ENCODE measurements at places on chromosomes 1 and 21.

- DNase-seq, result no peak
Measured at GRCh38 chr1:211210052-211210451, 49.1 kb upstream of the RCOR3 start.

DNA sequence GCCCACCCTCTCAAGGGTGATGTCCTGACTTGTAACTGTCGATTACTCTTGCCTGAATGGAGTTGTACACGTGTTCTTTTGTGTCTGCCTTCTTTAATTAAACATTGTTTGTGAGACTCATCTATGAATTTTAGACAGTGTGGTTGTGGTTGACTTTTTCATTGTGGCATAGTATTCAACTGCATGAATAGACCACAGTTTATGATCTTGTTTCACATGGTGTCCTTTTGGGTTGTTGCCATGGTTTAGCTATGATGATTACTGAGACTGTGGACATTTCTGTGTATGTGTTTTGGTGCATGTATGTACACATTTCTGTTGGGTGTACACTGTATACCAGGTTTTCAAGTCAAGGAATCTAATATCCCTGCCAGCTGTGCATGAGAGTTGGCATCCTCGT lies 30.1 kb downstream of the PRMT2 start:
- no peak for DNase-seq

- no peak for DNase-seq
Measured at GRCh38 chr1:2641381-2642130, 8.7 kb upstream of the MMEL1 start.

- no peak for DNase-seq
Measured at GRCh38 chr1:216168546-216168945, 254.7 kb downstream of the USH2A start.

GRCh38 chr1:18020021-18020817 lies 87.4 kb upstream of the IGSF21 start:
- no peak for DNase-seq

DNA sequence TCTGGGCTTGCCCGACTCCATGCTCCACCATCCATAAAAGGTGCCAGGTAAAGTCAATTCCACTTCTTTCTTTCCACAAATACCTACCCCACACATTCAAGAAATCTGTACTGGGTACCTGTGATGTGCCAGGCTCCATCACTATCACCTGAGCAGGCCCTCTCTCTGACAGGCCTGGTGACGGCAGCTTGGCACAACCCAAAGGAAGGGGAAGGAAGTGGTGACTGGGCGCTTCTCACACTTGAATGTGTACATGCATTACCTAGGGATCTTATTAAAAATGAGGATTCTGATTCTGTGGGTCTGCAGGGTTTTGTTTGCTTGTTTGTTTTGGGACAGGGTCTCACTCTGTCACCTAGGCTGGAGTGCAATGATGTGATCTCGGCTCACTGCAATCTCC lies 7.5 kb downstream of the HTR1D start:
- DNase-seq, result no peak

DNA sequence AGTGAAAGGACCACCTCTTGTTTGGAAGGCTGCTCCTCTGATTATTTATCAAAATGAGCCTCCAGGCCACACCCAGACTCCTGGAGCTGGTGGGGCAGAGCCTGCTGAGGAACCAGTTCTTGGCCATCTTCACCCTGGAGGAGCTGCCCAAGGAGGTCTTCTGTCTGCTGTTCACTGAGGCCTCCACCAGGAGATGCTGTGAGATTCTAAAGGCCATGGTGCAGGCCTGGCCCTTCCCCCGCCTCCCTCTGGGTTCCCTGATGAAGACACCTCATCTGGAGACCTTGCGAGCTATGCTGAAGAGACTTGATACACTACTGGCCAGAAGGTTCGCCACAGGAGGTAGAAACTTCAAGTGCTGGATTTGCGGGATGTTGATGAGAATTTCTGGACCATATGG lies 61.7 kb upstream of the GJA8 start:
- no peak for DNase-seq

- peak; percentile 3 for DNase-seq
Measured at GRCh38 chr1:186715887-186716809, 35.9 kb upstream of the PTGS2 start.

DNA sequence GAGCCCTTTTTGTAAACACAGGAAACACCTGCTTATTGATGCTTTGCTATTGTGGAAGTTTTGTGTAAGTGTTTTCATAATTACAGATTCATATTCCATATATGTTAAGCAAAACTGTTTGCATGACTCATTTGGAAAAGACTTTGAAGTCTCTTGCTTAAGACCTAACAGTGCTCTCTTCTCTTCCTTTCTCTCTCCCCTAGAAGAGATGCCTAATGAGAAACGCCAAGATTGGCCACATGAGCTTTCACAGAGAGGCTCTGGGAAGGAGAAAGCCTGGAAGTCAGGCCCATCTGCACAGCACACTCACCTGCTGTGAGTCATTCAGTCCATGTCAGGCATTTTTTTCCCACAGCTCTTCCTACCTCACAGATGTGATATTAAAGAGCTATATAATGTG lies 101.6 kb upstream of the PALMD start:
- no peak for DNase-seq

GRCh38 chr1:170634293-170634692 lies 29.6 kb upstream of the PRRX1 start:
- DNase-seq, result peak; percentile 70

DNA sequence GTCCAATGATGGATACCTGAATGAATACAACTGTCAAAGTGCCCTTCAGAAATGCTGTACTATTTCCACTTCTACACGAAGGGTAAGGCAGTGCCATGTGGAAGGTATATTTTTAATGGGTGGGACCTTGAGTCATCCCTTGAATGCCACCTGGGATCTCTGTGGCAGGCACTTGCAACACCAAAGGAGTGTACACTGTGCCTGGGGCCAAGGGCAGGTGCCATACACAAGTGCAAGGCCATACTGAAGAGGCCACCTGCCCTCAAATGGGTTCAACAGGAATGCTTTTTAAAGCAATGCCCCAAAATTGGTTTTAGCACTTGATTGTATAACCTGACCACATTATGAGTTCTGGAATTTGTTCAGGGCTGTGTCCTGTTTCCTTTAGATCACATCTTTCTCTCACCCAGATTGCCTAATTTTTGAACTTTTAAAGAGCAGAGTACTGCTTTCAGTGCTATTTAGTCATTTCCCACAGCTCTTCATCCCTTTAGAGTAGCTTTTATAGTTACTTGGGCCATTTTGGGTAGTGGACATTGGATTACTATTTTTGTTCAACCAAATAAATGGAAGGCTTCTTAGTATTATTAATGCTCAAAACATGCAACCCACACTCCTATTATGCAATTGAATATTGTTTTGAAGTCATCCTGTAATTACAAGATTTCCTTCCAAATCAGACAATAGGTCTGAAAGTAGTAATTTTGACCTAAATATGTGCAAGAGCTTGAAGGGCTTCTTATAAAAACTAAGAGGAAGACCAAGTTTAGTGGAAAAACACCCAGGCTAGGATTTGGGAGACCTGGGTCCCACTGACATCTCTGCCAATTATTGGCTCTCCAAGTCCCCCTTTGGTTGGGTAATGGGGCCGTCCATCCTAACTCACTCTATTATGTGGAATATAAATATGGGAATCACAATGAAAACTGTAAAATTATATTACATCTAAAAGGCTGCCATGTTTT lies 57.2 kb downstream of the LEPR start:
- DNase-seq, result peak; percentile 27

- DNase-seq, result no peak
Measured at GRCh38 chr1:8151647-8152046, 125.5 kb upstream of the ERRFI1 start.

DNA sequence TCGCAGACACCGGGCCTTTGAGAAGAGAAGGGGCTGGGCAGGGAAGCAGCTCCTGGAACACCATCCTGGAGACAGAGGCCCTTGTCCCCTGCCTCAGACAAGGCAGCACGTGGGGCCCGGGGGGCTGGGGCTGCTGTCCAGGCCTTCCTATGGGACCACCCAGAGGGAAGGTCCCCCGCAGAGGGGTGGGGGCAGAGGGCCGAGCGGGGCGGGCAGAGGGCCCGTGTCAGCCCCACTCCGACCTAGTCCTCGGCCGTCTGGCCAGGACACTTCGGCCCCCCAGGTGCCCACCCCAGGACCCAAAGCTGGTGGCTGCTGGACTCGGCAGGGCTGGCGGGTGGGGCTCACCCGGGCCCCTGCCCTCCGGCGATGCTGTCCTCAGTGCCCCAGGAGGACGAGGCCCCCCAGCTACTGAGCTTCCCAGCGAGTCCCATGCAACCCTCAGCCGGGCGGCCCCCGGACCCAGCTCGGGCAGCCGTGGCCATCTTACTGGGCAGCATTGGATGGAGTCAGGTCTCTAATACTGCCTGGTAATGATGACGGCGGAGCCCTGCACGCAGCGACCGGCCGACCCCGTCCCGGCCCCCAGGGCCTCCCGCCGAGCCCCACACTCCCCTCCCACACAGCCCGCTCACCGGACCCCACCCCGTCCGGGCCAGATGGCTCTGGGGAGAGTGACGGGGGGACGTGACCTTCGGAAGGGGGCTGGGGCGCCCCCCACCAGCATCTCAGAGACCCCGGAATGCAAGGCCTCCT lies 6.9 kb upstream of the TTLL10 start:
- no peak for DNase-seq

GRCh38 chr21:40647706-40648105 lies 199.3 kb downstream of the DSCAM start:
- no peak for DNase-seq

DNA sequence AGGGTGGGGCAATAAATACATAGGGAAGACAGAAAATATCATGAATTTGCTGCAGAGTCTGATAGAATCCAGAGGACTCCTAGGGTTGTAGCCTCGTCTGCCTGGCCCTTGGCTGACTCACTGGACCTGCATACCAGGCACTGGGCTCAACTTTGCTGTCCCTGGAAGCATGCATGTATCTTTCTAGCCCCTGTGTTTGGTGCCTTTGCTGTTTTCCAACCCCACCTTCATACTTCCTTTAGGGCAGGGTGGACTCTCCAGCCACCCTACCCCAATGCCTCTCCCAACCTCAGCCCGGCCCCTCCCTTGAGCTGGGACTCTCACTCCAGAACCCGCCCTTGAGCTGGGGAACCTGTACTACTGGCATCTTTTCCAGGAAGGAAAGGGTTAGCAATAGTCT lies 1.2 kb downstream of the RAB25 start:
- DNase-seq, result no peak

- no peak for DNase-seq
Measured at GRCh38 chr1:155141749-155142148, 1.4 kb upstream of the DPM3 start.

DNA sequence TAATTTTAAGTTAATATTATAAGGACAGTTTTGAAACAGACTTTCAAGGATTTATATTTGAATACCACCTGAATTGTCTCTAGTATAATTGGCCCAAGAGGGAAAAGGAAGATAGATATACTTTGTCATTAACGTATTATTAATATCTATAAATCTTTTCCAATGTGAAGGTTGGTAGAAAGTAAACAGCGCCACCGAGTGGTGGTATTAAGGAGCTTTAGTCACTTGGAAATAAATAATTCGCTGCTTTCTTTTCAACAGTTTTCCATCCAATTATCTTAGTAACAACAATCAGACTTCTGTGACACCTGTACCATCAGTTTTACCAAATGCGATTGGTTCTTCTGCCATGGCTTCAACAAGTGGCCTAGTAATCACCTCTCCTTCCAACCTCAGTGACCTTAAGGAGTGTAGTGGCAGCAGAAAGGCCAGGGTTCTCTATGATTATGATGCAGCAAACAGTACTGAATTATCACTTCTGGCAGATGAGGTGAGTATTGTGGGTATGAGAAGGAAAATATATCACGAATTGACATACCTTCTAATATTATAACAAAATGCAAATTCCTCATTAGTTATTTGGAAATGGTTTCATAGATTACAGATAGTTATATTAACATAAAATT lies 37.7 kb downstream of the SH3GLB1 start:
- DNase-seq, result no peak

DNA sequence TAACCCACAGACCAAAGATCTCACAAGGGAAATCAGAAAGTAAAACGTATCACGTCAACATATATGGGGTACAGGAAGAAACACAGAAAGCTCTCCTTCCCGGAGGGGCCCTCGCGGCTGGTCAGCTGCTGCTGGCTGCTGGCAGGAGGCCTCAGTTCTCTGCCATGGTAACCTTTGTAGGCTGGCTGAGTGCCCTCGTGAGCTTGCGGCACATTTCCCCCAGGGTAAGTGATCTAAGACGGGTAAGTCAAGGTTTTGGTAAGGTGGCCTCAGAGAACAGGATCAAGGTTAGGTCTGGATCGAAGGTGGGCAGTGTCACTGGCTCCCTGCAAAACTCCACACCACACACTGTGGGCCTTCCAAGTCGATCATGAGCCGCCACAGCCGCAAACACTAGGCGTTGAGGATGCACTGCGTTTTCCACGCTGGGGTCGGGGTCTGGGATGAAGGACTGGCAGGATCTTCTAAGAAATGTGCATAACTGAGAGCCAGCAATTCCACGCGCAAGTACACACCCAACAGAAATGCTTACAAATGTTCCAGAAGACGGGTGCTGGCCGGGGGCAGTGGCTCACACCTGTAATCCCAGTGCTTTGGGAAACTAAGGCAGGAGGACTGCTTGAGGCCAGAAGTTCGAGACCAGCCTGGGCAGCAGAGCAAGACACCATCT lies 33.9 kb downstream of the WDR4 start:
- no peak for DNase-seq

DNA sequence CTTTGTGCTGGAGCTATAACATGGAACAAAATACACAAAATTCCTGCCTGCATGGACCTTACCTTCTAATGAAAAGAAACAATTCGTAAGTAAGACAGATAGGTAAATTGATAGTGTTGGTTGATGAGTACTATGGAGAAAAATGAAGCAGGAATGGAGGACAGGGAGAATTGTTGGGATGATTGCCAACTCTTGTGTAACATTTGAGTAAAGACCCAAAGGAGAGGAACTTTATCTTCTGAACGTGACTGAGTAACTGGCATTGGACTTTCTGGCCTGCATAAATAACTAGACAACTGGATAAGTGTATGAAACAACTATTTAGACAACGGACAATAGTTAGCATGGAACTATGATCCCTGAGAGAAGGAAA lies 6.8 kb upstream of the EFCAB14 start:
- no peak for DNase-seq

DNA sequence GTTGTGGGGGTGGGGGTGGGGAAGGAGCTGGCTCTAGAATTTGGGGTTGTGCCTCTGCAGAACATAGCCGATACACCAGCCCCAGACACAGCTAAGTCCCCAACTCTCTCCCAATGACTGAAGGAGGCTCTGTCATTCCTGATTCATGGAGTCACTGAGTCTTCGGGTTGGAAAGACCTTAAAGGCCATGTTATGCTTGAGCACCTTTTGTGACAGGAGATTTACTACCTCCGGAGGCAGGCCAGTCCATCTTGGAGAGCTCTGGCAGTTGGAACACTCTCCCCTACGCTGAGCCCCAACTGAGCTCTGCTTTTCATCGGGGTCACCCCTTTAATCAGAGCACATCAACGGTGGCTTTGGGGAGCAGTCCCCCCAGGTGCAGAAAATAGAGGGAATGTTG lies 284.4 kb upstream of the GJB5 start:
- no peak for DNase-seq

DNA sequence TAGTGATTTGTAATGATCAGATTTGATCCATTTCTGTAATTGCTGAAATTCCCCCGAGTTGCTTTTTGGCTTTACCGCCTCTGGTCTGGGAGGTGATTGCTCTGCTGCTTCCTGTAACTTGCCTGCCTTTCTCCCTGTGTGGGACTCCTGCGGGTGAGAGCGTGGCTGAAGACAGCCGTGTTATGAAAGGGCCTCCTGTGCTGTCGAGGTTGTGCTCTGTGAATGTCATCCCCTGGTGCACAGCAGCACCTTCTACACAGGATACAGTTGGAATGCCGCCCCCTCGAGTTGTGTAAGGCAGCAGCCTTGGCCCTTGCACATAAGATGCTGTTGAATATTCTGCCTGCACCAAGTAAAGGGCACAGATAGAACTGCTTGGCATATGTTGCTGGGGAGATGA lies 5.9 kb downstream of the SOD1 start:
- no peak for DNase-seq

- no peak for DNase-seq
Measured at GRCh38 chr1:16165548-16165947, 9.7 kb upstream of the EPHA2 start.
